ENCODE measurements at places on chromosomes 13 and 19.

- peak; percentile 30 for DNase-seq
These were observed 14.4 kb downstream of the LEUTX start for GRCh38 chr19:39792999-39793546.

GRCh38 chr13:111230385-111230930 is 90.0 kb upstream of the TEX29 start:
- DNase-seq = no peak

- no peak for DNase-seq
These were observed 432.5 kb downstream of the FGF9 start for GRCh38 chr13:22103046-22104027.

DNA sequence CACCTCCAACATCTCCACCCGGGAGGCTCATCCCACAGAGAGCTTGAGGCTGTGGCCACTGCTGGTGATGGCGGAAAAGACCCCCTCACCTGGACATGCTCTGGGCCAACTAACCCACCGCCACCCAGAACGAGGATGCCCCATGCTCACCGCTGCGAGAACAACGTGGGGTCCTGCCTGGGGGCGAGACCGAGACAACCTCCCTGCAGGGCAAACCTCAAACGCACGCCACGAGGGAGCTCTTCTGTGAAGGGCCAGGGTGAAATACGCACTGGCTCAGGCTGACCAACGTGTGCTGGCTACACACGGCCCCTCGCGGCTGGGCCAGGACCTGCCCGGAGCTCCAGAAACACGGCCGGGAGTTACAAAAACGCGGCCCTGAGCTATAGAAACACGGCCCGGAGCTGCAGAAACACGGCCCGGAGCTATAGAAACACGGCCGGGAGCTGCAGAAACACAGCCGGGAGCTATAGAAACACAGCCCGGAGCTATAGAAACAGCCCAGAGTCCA is 19.0 kb upstream of the PLPP2 start:
- DNase-seq = no peak

- peak; percentile 27 for DNase-seq
These were observed 82.9 kb upstream of the C1QTNF9B start for GRCh38 chr13:23980160-23980551.

- no peak for DNase-seq
These were observed 85.0 kb downstream of the TSHZ3 start for GRCh38 chr19:31264041-31264778.

DNA sequence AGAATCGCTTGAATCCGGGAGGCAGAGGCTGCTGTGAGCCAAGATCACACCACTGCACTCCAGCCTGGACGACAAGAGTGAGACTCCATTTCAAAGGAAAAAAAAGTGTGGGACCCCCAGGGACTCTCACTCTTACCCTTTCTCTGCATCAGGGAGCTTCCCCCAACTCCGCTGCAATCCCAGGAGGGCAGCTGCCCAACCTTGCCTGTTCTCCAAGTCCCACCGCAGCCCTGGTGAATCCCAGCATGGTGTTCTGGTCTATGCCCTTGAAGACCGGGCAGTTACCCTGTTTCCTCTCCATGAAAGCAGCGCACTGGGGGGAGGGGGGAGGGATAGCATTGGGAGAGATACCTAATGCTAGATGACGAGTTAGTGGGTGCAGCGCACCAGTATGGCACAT is 35.7 kb upstream of the DPRX start:
- no peak for DNase-seq

GRCh38 chr13:25847145-25847544 is 204.7 kb downstream of the SHISA2 start:
- no peak for DNase-seq

- no peak for DNase-seq
These were observed 28.5 kb downstream of the GSX1 start for GRCh38 chr13:27820524-27821482.

- no peak for DNase-seq
These were observed 17.6 kb downstream of the LIG1 start for GRCh38 chr19:48152551-48152950.

DNA sequence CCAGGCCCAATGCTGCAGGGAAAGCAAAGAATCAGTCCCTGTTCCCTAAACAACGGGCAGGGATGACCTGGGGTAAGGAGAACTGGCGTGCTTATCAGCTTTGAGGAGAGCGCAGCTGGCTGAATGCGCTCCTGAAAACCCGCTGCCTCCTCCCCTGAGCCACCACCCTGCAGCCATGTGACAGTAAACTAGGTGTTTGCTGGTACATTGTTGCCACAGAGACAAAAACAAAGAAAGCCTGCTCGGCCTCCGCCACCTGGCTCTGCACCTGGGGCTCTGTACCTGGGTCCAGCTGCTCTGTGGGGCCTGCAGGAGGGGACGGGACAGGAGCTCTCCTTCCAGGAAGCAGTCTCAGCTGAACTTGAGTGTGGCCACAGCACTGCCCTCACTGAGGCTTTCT is 21.8 kb downstream of the MCF2L start:
- DNase-seq = no peak

- no peak for DNase-seq
These were observed 389.4 kb downstream of the RFC3 start for GRCh38 chr13:34207334-34207733.

- peak; percentile 66 for DNase-seq
These were observed at the start of gene ZNF780A for GRCh38 chr19:40090241-40091204. ZNF780A (minus strand) TSS chr19:40090943; CDS start chr19:40084753, 6,190 bp downstream.

DNA sequence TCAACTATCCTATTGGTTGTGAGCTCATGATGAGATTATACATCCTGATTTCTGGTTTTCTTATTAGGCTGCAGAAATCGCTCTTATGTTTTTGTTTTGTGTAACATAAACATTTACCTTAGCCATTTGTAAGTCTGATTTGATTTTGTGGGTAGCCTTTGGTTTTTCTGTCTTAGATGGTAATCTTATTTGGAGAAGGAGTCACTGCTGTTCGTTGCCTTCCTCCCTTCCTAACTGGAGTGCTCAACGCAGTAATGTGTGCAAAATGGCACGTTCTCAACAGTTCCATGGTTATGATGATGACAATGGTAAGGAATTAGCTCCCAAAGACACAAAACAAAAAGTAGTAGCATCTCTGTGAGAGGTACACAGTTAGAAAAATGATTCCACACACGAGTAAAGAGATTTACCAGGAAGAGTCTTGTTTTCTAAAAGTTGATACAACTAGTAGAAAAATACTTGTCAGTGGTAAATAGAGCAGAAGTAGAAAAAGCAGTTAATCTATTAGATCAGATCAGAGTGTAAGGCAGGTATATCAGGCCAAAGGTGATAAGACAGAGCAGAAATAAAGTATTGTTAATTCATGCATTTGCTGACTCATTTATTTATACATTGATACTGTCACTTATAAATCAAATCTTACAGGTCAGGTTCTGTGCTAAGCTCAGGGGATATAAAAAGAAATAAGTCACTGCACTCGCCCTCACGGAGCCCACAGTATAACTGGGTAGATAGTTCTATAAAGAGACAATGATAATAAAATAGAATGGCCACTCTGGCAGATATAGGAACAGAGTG is 270.0 kb downstream of the NALCN start:
- DNase-seq = no peak

- no peak for DNase-seq
These were observed 58.4 kb upstream of the FAM216B start for GRCh38 chr13:42722883-42723539.

- no peak for DNase-seq
These were observed 36.1 kb downstream of the ACTN4 start for GRCh38 chr19:38683393-38684077.

- DNase-seq = no peak
These were observed 18.7 kb downstream of the MLLT1 start for GRCh38 chr19:6260912-6261650.

GRCh38 chr19:35225951-35226350 is 2.6 kb downstream of the FAM187B start:
- no peak for DNase-seq

DNA sequence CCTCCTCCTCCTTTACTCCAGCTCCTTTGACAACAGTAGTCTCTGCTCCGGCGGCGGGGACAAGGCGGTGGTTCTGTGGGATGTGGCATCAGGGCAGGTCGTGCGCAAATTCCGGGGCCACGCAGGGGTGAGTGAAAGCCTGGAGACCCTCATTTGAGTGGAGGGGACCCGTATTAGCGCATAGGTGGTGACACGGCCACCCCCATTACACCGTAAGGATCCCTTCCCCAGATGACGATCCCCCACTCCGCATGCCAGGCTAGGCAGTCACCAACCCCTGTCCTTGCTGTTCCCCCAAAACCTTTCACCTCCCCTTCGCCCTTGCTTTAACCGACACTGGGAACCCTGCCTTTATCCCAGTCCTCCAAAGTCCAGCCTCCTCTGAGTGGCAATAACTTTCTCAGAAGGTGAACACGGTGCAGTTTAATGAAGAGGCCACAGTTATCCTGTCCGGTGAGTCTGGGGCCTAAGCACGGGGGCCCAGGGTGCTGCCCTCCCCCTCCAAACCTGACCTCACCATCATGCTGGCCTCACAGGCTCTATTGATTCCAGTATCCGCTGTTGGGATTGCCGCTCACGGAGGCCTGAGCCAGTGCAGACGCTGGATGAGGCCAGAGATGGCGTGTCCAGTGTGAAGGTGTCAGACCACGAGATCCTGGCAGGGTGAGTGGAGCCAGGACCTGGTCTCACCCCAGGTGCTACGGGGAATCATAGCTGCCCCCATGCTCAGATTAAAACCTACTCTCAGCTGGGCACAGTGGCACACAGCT is 3.7 kb downstream of the WDR83 start:
- no peak for DNase-seq

- no peak for DNase-seq
These were observed 107.2 kb downstream of the CACNA1A start for GRCh38 chr19:13398780-13399726.

DNA sequence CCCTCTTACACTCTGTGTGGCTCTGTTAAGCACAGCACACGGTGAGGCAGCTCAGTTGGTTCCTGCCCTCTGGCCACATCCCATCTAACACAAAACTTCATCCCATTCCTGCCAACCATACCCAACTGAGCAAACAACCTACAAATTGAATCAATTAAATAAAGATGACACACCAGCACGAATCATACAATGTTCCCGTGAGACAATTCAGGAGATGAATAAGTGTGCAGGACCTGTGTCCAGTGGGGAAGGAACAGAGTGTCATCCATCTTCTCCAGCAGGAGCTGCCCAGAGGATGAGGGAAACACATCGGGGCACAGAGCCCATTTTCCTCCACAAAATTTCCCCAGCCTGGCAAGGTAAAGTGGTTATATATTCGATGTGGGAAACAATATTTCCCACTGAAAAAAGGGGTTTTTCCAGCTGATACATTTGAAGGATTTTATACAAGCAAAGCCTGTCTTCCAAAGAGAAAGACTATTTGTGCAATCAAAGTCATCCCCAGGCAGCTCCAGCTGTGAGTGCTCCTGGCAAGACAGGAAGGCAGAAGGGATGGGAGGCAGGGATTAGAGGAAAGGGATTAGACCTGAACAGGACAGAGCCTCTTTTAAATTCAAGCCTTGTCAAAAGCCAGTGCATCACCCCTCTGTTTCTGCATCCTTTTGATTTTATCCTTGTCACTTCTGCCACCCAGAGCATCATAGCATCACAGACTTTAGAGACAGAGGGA is 240.2 kb downstream of the LHFPL6 start:
- DNase-seq = no peak

DNA sequence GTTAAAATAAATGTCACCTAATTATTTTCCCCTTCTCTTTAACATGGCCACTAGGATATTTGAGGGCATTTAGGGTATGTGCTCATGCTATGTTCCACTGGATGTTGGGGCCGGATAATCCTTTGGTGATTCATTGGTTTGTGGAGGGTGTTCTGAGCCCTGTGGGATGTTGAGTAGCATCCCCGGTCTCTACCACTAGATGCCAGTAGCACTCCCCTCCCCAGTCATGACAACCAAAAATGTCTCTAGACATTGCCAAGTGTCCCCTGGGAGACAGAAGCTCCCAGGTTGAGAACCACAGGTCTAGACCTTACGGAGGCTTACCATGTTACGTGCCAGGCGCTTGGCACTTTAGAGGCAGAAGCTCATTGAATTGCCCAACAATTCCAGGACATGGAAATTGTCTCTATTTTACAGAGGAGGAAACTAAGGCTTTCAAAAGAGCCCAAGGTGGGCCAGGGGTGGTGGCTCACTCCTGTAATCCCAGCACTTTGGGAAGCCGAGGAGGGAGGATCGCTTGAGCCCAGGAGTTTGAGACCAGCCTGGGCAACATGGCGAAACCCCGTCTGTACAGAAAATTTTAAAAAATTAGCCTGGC is 14.1 kb downstream of the SHANK1 start:
- DNase-seq = no peak

- peak; percentile 34 for DNase-seq
These were observed 15.0 kb upstream of the PGLS start for GRCh38 chr19:17496337-17496997.

- no peak for DNase-seq
These were observed 23.5 kb downstream of the ACTN4 start for GRCh38 chr19:38670921-38671398.

GRCh38 chr13:38900188-38900587 is 90.4 kb downstream of the STOML3 start:
- peak; percentile 26 for DNase-seq

DNA sequence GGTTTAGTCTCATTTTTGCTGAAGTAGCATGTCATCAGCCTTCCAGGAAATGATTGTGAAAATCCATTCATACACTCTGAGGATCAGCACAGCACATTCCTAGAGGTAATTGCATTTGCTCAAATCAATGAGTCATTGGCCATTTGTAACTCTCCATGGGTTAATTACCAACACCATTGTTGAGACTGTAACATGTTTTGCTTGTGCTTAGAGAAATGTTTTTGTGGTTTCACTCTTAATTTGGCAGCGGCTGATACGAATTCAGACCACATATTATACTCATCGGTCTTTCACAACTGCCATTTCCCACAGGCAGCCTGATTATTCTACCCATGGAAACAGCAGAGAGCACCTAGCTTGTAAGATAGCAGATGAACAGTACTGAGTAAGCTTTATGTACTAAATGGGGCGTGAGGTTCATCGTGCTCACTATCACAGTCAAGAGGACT is 110.3 kb downstream of the NHLRC3 start:
- no peak for DNase-seq

GRCh38 chr19:1266129-1266915 is 2.8 kb upstream of the CIRBP start:
- DNase-seq = no peak

DNA sequence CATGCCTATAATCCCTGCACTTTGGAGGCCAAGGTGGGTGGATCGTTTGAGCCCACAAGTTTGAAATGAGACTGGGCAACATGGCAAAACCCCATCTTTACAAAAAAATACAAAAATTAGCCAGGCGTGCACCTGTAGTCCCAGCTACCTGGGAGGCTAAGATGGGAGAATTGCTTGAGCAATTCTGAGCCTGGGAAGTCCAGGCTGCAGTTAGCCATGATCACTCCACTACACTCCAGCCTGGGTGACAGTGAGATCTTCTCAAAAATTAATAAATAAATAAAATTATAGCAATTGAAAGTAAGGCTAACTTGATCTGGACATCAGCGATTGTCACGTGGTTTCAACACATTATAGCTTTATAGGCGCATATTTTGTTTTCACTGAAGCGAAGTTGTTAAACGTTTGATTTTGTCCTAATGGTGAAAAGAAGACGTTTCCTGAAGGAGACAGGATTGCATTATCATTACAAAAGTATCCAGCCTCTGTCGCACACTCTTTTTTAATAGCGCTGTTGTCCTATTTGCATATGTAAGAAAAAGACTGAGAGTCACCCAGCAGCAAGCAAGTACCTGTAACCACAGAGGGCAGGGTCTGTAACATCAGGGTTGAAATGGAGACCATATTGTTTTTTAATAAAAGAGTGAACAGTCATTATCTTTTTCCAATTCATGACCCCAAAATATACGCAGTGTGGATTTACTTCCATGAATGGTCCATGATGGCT is 335.7 kb downstream of the DCT start:
- DNase-seq = no peak
